ENCODE measurements at places on chromosomes 1 and 21.

- DNase-seq = peak; percentile 63
These were observed 19.7 kb downstream of the BTG2 start for GRCh38 chr1:203325026-203325417.

DNA sequence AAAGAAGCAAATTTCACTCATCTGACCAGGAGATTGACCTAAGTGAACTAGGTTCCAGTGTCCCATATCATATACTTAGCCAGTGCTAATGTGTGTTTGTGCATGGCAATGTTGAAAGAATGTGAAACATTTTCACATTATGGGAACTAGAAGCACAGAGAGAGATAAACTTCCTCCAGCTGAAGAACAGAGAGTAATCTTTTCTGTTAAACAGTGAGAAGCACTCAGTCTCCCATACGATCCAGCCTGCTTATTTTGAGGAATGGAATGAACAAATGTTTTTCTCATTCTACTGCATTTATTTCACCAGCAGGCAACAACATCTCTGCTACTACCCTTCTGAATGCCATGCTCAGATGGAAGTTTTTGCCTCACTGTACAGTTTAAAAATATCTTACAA, 170.5 kb downstream of the TTLL7 start:
- DNase-seq = no peak

GRCh38 chr1:199948587-199949280, 78.8 kb upstream of the NR5A2 start:
- DNase-seq = no peak

GRCh38 chr21:25997788-25998611, 172.6 kb downstream of the APP start:
- no peak for DNase-seq

DNA sequence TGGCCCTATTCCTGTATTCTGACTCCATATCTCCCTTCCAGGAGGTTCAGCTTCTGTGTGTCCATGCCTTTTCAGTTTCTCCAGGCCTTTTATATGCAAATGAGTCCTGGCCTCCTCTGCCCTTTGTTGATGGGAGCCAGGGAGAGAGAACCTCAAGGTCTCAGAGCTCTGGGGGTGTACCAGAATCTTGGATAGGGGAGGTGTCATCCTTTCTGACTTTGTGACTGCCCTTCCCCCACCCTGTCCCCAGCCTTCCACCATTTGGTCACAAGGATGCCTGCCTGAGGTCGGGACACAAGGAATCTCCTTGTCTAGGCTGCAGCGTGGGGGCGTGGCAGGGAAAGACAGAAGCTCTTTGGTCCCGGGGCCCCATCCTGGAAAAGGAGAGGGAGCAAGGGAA, 18.6 kb downstream of the LURAP1 start:
- no peak for DNase-seq

GRCh38 chr1:222798116-222798515, 16.7 kb upstream of the DISP1 start:
- DNase-seq = no peak

DNA sequence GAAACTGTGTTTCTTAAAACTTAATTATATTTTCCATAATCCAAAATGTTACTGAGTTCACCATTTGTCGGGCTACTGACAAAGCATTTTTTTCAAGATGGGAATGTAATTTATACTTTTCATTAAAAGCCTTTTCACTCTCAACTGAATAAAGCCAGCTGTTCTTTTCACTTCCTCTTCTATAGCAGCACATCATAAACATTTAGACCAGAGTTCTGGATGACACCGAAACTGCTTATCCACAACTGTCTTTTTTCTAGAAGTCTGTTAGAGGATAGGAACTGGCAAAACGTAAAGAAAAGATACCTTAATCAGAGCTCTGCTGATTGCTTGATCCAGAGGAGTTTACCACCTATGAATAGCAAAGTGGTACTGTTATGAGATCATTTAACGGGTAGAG, 594.7 kb downstream of the ADGRL2 start:
- no peak for DNase-seq

GRCh38 chr1:212612041-212612961, 3.7 kb downstream of the ATF3 start:
- no peak for DNase-seq

GRCh38 chr1:234926559-234927311, 201.9 kb downstream of the TOMM20 start:
- peak; percentile 57 for DNase-seq

DNA sequence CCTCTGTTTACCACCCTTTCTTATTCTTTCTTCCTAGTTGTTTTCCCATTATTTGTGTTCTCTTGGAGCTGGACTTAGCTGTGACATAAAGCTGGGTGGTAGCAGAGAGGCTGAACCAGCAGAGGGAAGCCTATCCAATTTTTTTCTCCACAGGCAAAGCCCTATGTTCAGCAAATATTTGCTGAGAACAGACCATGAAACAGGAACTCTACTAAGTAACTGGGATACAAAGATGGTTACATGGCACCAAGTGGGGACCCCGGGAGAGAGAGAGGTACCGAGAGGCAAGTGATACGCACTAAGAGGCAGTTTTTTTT, 6.6 kb downstream of the CFAP141 start:
- DNase-seq = no peak
